NCI-H1092 (cell line): ENCODE measurements at places on chromosomes 4 and X.
A peak's percentile ranks its signal among the peaks of the same experiment; 100 is the strongest.

- no peak for DNase-seq
These were observed 1.0 kb downstream of the PGRMC2 start for GRCh38 chr4:128286474-128287058.

GRCh38 chr4:7915875-7916242 is 23.8 kb downstream of the AFAP1 start:
- DNase-seq = no peak

- peak; percentile 7 for DNase-seq
These were observed 88.3 kb downstream of the AMELX start for GRCh38 chrX:11381464-11381863.

GRCh38 chrX:95762716-95763115 is 921.9 kb upstream of the DIAPH2 start:
- DNase-seq = no peak

GRCh38 chr4:128782076-128782715 is 27.3 kb upstream of the JADE1 start:
- no peak for DNase-seq

DNA sequence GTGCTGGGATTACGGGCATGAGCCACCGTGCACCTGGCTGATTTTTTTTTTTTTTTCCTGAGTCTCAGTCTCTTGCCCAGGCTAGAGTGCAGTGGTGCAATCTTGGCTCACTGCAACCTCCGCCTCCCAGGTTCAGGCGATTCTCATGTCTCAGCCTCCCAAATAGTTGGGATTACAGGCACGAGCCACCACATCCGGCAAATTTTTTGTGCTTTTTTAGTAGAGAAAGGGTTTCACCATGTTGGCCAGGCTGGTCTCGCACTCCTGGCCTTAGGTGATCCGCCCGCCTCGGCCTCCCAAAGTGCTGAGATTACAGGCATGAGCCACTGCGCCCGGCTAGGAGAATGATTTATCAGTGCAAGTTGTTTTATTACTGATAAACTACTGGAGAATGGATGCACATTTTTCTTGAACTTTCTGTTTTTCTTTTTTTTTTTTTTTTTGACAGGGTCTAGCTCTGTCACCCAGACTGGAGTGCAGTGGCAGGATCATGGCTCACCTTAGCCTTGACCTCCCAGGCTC is 39.7 kb upstream of the DHRSX start:
- DNase-seq = no peak

- DNase-seq = no peak
These were observed 57.6 kb downstream of the PRDM5 start for GRCh38 chr4:120864969-120865368.

- peak; percentile 21 for DNase-seq
These were observed 151.3 kb upstream of the TTC29 start for GRCh38 chr4:147096667-147097604.

- no peak for DNase-seq
These were observed 38.4 kb downstream of the HTT start for GRCh38 chr4:3112609-3113469.

DNA sequence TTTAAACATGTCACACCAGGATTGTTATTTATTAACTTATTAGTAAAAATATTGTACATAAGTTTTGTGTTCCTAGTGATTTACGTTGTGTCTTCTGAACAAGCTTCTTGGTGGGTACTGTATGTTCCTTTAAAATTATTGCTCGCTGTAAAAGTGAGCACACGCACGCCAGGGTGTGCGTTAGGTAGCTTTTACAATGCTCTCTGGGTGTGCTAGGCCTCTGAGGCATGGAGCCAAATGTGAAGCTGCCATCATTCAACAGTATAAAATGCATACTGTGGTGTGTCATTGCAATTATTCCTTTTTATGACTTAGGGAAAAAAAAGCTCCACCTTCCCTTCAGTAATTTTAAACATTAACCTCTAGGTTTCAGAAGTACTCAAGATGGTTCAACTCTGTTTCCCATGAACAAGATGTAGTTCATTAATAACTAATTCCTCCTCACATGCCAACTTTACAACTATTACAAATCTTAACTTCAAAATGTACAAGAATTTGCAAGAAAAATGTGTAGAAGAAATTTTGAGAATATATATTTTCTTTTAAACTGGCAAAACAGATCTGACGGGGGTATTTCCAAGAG is 42.4 kb downstream of the ATOH1 start:
- DNase-seq = no peak

DNA sequence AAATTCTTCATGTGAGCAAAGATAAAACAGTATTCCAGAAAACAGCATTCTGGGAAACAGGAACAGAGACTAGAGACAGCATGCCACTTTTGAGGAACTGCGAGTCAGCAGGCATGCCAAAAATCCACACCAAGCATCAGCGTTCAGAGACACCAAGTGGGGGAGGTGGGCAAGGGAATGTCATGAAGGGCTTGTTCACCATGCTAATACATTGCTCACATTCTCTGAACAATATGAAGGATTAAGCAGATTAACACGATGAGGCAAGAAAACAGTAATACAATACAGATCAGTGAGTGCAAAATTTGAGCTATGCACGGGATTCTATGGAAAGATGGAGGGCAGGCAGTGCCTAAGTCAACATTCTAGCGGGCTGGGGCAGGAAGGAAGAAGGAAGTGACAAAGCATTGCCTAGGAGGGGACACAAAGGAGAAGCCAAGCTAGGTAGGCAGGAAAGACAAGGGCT is 278.3 kb downstream of the FBXW7 start:
- no peak for DNase-seq

DNA sequence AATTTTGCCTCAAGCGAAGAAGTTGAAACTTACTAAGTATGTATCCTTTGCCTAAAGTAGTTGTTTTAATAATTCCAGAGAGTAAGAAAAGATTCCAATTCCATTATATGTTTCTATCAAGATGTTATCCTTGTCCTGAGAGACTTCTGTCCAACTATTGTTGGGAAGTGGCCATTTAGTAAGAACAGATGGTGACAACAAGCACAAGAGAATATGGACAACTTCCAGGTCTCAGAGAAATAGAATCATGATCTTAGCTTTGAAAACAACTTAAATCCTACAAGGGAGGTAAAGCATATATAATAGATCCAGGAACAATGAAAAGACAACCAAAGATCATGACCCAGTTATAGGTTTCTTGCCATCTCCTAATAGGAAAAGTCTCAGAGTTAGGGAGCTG is 486.6 kb upstream of the PCDH10 start:
- no peak for DNase-seq

GRCh38 chr4:61985426-61985825 is 785.3 kb downstream of the ADGRL3 start:
- no peak for DNase-seq

GRCh38 chr4:25367004-25367621 is 9.9 kb upstream of the ANAPC4 start:
- no peak for DNase-seq

- no peak for DNase-seq
These were observed 65.9 kb downstream of the FAT1 start for GRCh38 chr4:186657764-186658163.

- DNase-seq = no peak
These were observed 9.4 kb downstream of the NAT8L start for GRCh38 chr4:2068566-2068965.

- no peak for DNase-seq
These were observed 315.4 kb upstream of the GRIA3 start for GRCh38 chrX:122868631-122869030.

DNA sequence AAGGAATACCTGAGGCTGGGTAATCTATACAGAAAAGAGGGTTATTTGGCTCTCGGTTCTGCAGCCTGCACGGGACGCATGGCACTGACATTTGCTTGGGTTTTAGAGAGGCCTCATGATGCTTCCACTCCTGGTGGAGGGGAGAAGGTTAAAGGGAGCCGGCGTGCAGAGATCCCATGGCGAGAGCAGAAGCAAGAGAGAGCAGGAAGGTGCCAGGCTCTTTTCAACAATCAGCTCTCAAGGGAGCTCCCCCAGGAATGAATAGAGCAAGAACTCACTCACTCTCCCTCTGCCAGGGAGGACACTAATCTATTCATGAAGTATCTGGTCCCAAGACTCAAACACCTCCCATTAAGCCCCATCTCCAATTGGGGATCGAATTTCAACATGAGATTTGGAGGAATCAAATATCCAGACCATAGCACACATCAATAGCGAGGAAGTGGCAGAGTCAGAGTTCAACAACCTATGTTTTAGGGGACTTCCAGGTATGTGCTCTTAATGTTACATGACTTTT is 109.8 kb downstream of the SORBS2 start:
- no peak for DNase-seq

DNA sequence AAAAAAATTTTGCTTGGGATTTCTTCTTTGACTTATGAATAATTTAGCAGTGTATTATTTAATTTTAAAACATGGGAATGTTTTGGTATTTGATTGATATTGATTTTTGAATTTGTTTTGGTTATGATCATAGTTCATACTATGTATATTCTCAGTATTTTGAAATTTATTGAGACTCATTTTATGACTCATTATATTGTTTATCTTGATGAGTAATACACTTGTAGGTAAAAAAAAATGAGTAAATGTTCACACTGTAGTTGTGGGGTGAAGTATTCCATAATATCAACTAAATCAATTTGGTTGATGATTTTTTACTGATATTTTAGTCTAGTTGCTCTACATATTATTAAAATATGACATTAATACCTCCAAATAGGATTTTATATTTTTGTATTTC is 1142.2 kb downstream of the ADGRL3 start:
- no peak for DNase-seq

- DNase-seq = no peak
These were observed 174.4 kb upstream of the BCOR start for GRCh38 chrX:40272141-40272540.

- DNase-seq = no peak
These were observed 32.5 kb upstream of the C1QTNF7 start for GRCh38 chr4:15395311-15395710.

GRCh38 chr4:42398871-42399331 is 1.6 kb downstream of the SHISA3 start:
- DNase-seq = no peak

DNA sequence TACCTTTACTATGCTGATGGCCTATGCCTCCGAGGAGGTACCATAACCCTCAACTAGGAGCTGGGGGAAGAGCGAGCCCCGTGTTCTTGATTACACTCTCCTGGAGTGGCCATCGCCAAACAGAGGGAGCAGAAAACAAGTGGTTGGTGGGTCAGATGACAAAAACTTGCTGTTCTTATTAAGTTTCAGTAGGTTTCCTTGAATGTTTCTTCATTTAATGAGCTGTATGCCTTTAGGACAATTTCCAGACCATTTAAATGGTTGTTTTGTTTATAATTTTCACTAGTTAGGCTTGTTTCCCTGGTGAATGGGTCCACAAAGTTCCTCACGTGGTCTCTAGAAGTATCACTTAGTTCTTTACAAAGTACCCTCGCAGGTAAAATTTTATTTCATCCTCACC is 4.7 kb downstream of the PYURF start:
- DNase-seq = no peak

GRCh38 chrX:19887911-19888879 is 795 bp upstream of the SH3KBP1 start:
- peak; percentile 60 for DNase-seq

- DNase-seq = no peak
These were observed 104.0 kb upstream of the SHOX start for GRCh38 chrX:526295-527224.

GRCh38 chr4:174204164-174204831 is 79.2 kb downstream of the FBXO8 start:
- no peak for DNase-seq

DNA sequence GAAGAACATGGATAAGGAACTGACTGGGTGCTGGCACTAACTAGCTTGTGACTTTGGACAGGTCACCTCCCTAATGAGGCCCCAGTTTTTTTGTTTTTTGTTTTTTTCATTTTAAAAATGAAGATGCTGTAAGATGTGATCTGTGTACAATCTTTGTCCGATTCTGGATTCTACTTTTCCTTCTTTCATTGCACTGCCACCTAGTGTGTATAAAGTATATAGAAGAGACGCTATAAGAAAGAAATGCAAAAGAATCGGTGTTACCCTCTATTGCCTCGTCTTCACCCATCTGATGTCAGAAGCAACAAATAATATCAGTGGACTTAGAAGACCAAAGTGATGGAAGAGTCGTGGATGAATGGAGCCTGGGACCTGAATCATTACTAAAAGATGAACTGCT is 58.6 kb upstream of the P2RY10 start:
- no peak for DNase-seq

DNA sequence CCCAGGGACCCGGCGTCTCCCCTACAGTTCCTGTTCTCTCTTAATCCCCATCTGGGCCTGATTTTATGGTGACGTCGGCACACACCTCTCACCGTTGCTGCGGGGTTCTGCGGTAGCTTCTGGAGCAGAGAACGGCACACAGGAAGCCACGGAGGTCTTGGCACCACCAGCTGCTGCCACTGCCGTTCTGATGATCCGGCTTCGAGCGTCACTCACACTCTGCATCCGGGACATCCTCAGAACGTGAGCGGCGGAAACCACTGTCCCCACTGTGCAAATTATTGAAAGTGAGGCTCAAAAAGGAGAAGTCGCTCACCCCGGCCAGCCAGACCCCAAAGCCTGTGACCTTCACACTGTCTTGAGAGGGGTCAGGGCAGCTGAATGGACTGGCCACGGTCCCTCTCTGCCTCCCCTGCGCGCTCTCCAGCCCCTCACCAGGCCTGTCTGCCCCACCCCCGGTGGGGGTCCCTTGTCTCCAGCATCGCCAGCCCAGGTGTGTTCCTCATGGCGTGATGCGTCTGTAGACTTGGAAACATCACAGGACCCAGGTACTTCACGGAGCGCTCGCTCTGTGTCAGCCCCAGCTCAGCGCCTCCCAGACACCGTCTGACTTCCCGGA is 201.1 kb downstream of the AFAP1 start:
- DNase-seq = no peak

GRCh38 chrX:152733261-152733975 is at the start of the genes CSAG1 and MAGEA12:
Gene CSAG1 (minus strand): TSS chrX:152733721. CDS start chrX:152732460, 1,261 bp downstream.
Gene MAGEA12 (plus strand): TSS chrX:152733757. CDS start chrX:152736162, 2,405 bp downstream.
- DNase-seq = no peak

GRCh38 chr4:126973201-126973600 is 659.6 kb upstream of the INTU start:
- DNase-seq = no peak

DNA sequence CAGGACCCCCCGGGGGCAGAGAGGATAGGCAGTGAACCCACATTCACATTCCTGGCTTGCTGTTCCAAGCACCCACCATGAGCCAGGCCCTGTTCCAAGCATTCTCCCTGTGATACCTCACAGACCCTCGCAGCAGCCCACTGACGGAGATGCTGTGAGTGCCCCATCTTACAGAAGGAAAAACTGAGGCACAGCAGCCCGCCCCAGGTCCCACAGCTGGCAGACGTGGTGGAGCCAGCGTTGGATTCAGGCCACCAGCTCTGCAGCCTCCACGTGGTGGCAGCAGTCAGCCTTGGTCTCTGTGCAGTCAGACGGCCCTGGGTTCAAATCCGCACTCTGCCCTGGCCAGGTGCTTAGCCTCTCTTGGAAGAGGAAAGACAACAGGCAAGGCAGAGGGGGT is 16.8 kb downstream of the MAN2B2 start:
- DNase-seq = no peak
